ENCODE measurements at places on chromosomes 5 and 9. TPM values are rescaled to one million over a fixed set of nuclear protein-coding genes. Genes with fewer than 3 reads are reported as not detected.

Gene CDH6
- 0.14 TPM for total RNA-seq

Gene SH3PXD2B
- 47.7 TPM for total RNA-seq

Gene CCDC180
- under 0.01 TPM for total RNA-seq

Gene ARSI
- 37.1 TPM for total RNA-seq

Gene ADAMTS6
- total RNA-seq, result 12.2 TPM

Gene NLN
- total RNA-seq, result 35.5 TPM

Gene N4BP3
- 5.8 TPM for total RNA-seq

Gene PCDHGA8
- total RNA-seq, result 1.3 TPM

Gene HARS2
- 33.7 TPM for total RNA-seq

Gene PCDHB4
- under 0.01 TPM for total RNA-seq

Gene SLC6A7
- not detected for total RNA-seq

Gene FAM169A
- total RNA-seq, result 17.3 TPM

Gene IL9
- total RNA-seq, result not detected

Gene PCDHB12
- total RNA-seq, result 0.28 TPM

Gene ZMAT2
- total RNA-seq, result 67.0 TPM

Gene PCDHGA6
- 1.1 TPM for total RNA-seq

Gene GRM6
- total RNA-seq, result not detected
